SIG-M5 (cell line): ENCODE measurements at places on chromosomes 13 and 19.

- no peak for DNase-seq
Measured at GRCh38 chr13:34967851-34968562, 25.9 kb downstream of the NBEA start.

GRCh38 chr13:48879432-48879831 is 96.3 kb upstream of the FNDC3A start:
- DNase-seq, result no peak

DNA sequence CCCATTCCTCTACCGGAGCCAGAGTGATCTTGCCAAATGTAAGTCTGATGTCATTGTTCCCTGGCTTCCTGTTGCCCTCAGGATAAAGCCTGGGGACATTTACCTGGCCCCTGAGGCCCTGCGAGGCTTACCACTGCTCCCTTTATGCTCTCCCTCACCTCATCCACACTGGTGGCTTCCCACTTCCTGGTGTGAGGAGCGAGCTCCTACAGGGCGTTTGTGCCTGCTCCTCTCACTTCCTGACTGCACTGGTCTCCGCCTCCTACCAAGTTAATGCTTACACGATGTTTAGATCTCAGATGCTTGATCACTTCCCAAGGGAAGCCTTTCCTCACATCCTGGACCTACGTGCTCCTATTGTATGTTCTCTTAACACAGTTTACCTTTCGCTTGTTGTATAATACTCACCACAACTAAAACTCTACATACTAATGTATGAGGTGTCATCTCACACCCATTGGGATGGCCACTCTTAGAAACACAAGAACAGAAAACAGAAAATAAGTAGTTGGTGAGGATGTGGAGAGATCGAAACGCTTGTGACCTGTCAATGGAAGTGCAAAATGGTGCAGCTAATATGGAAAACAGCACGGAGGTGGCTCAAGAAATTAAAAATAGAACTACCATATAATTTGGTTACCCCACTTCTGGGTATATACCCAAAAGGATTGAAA is 177.6 kb downstream of the SHISA2 start:
- no peak for DNase-seq

GRCh38 chr19:1140272-1141027 is 33.6 kb downstream of the SBNO2 start:
- DNase-seq, result no peak

GRCh38 chr13:38680912-38681311 is 6.0 kb upstream of the FREM2 start:
- DNase-seq, result no peak

DNA sequence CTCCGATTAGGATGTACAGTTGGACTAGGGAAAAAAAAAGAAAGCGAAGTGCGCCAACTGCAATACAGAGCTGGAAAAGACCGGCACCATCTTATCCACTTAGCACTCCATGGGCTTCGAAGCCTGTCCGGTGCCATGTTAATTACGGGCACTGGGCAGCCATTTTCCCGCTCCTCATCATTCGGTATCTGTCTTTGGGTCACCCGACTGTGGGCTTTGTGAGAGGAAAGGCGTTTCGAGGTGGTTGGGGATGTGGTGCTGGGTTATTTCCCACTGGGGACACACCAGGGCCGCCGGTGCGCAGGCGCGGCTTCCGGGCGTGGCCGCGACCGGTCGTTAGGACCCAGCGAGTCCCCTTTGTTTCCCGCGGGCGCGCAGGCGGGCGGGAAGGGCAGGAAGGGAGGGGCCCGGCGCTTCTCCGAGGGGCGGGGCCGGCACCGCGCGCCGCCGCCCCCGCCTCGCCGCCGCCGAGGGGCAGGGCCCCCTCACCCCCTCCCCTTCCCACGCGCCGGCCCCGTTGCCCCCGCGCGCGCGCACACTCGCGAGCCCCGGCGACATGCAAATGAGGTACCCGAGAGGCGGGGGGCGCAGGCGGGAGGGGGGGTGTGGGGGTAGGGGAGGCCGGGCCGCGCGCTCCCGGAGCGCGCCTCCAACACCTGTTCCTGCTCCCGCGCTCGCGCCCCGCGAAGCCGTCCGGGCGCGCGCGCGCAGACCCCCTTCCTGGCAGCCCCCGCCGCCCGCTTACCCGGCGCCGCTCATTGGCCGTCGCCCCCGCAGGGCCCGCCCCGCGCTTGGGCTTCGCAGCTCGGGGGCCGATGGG is at the start of gene ZNF524:
Gene ZNF524 (plus strand): TSS at position 447 of the 820 bp plus-strand sequence. CDS start 1,825 bp downstream, outside the sequence.
- DNase-seq, result no peak
